Posterior cingulate gyrus (tissue), 11 donors: ENCODE measurements at places on chromosomes 12 and 14.

DNA sequence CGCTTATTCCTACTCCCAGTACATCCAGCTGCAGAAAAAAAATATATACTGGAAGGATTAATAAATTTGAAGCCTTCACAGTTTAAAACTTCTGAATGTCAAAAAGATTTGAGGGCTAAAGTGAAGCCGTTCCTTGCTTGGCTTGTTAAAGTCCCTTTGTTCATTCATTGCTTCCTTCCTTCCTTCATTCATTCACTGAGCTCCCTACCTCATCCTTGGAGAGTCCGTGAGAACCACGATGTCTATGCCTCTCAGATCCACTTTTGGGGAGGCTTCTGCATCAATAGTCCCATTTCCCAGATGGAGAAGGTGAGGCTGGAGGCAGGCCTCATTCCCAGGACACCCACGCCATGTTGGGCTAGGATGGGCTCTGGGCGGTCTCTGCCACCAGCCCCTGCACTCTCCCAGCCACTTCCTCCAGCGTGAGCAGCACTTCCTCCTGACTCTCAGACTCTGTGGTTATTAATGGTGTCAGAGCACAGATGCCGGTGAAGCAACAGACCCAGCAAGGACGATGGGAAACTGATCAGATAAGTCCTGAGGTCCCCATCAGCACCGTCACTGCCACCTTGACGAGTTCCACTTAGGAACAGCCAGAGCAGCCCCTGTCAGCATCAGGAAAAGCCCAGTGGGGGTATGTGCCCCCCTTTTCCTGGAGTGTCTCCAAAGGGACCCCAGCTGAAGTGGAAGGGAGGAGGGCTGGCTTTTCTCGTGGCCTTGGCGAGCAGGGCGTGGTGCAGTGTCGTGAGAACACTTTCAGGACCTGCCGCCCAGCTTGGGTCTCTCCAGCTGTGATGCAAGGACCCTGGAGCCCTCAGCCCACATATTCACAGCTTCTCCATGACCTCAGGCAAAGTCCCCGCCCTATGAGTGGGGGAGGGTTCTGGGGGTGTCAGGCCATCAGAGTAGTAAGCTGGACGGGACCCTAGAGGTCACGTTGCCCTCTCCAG, 21.2 kb downstream of the ASB2 start:
- DNase-seq: peak; percentile 58

DNA sequence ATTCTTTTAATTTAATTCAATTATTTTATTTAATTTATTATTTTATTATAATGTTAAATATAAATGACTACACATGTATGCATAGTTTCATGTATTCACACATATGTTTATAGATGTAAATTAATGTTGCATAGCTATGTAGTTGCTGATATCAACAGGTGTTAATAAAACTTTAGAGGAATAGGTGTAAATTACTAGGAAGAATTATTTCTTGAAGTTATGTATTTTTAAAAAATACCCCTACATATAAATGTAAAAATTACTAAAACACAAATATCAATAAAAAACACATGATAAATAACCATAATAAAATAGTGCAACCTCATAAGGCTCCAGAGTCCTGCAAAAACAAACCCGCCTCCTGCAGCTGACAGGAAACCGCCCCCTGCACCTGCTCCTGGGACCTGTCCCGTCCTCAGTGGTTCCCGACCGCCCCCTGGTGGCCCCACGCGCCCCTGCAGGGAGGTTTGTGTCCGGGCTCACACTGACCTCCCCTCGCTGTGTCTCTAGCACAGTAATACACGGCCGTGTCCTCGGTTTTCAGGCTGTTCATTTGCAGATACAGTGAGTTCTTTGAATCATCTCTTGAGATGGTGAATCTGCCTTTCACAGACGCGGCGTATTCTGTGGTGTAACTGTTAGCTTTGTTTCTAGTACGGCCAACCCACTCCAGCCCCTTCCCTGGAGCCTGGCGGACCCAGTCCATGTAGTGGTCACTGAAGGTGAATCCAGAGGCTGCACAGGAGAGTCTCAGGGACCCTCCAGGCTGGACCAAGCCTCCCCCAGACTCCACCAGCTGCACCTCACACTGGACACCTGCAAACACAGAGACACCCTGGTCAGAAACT, 1264.0 kb downstream of the TMEM121 start:
- DNase-seq: peak; percentile 52

DNA sequence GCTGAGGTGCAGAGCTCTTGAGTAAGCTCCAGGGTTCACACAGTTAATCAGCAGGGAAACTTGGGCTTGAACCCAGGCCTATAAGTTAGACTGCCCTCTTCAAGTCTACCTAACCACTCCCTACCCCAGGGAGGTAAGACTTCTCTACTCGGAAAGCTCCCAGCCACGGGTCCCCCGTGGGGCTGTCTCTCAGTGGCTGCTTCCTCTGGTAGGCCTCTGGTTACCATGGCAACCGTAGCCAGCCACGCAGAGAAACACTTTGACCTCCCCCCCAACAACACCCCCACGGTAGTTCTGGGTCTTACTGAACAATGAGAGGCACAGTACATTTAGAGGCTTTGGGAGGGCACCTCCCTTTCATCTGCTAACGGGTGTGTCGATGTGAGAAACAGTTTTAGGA, 245.2 kb downstream of the AACS start:
- DNase-seq: no peak

DNA sequence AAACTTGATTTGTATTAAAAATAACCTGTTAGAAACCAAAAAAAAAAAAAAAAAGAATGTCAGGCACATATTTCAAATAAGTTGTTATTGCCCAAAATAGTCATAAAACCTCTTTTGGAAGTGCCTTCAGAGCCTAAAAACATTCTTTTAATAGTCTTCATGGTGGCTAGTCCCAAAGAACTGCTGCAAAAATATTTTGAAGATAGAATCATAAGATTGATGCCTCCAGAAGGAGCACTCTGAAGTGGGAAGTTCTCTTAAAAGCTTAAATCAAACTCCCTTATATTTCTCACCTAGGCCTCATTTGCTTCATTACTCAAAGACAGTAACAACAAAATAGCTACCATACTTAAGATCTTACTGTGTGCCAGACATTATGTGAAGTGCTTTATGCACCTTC, 27.2 kb upstream of the NT5DC3 start:
- no peak for DNase-seq

DNA sequence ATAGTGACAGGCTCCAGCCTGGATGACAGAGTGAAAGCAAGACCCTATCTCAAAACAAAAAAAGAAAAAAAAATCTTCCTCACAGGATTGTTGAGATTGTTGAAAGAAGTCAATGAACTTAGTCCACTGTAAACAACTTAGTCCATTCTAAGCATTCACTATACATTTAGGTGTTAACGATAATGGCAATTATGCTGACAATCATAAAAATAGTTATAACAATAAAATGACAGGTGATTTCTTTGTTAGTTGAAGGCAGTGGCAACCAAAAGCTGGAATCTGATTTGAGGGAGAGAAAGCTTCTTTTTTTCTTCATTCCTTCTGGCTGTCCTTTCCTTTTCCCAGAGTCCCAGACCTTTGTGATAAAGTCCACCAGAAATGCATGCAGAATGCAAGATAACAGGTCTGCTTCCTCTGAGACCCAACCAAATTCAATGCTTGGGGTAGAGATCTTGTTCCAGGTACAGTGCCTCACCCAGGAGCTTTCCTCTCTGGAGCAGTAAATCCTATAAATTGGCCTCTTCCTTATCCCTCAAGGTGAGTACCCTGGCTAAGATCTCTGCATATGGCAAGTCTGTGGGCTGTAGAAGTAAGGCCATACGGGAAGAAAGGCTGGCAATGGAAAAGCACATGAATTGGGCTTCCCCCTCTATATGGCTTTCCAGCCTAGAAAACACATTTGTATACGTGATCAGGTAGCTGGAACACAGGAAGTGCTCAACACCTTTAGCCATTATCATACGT, 52.5 kb downstream of the PAX9 start:
- DNase-seq: no peak

GRCh38 chr12:33708935-33709334, 269.3 kb upstream of the SYT10 start:
- no peak for DNase-seq

DNA sequence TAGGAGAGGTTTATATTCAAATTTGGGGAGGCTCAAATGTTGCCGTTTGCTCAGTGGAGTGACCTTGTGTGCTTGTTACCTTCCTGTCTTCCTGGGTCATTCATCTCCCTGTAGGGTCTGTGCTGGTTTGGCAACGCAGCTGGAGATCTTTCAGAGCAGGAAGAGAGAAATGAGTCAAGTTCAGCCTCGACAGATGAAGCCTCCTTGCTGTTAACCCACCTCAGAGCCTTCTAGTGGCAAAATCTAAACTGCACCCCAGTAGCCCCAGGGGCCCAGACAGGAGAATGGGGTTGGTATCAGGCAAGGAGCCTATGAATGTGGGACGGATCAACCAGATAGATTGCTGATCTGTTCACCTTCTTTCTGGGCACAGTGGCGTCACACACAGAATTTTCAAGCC, 999.3 kb downstream of the VRK1 start:
- no peak for DNase-seq

DNA sequence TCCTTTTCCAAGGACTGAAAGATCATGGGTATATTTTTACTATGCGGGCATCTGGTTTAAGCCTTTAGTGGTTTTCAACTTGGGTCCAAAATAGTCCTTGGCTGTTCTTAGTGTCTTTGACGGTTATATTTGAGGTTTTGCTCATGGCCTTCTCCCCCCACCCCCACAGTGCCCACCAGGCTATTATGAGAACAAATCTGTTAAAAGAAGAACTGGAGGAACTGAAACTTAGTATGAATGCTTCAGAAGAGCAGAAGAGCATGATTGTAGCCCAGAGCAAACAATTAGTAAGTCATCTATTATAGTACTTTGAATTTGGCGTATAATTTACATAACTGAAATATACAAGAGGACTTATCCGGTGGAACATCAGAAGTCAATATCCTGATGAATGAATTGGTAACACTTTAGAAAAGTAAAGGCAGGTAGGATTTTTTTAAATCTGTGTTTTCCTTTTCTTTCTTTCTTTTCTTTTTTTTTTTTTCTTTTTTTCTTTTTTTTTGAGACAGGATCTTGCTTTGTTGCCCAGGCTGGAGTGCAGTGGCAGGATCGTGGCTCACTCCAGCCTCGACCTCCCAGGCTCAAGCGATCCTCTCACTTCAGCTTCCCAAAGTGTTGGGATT, 71.8 kb upstream of the BCAT1 start:
- no peak for DNase-seq
